ENCODE measurements at places on chromosomes 12 and 14. TPM values are rescaled to one million over a fixed set of nuclear protein-coding genes. Genes with fewer than 3 reads are reported as not detected.

- DNase-seq: no peak
- no peaks in the 10 kb centered on the region for H3K4me1 ChIP-seq
- no peak overlapping the region for H3K27ac ChIP-seq
- no peak overlapping the region for H3K4me3 ChIP-seq
- H3K36me3 ChIP-seq: no peaks in the 10 kb centered on the region
Measured at GRCh38 chr12:13337791-13338190, 141.3 kb downstream of the EMP1 start.

DNA sequence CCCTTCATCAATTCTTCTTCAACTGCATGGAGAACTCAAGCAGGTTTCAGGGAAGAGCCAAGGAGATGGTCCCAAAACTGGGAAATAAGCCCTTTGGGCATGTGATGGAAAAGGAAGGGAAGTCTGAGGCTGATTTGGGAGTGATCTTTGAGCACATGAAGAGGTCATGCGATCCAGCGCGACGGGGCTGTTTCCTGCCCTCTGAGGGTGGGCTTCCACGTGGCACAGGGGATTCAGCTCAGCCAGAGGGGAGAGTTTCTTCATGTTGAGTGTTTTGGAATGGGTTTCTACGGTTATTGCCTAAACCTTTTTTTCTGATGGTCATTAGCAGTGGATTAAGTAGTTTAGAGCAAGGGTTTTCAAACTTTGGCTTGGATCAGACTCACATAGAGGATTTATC lies 30.2 kb downstream of the GPR68 start:
- no peak for DNase-seq
- no peaks in the 10 kb centered on the region for H3K4me1 ChIP-seq
- no peak overlapping the region for H3K27ac ChIP-seq
- H3K36me3 ChIP-seq: peaks cover 29% of the 10 kb centered on the region
- no peaks in the 10 kb centered on the region for H3K27me3 ChIP-seq

The FGD4 gene
- total RNA-seq: 38.4 TPM

DNA sequence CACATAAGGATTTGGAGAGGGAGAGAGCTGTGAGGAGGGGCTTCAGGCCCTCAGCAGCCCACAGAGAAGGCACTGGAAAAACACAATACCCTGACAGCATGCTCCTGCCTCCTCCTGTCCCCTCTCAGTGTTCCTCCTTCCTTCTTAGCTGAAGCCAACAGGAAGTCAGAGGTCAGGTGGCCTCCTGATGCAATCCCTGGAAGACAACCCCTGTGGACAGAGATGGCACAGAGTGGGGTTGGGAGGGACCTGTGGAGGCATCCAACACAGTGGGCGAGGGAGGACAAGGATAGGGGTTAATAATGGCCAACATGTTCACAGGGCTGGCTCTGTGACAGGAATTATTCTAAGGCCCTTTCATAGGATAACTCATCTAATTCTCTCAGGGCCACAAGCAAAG lies 15.4 kb upstream of the IFI27L2 start:
- no peak for DNase-seq
- no peaks in the 10 kb centered on the region for H3K27me3 ChIP-seq
- H3K36me3 ChIP-seq: no peaks in the 10 kb centered on the region
- H3K27ac ChIP-seq: no peak overlapping the region

- H3K27me3 ChIP-seq: no peaks in the 10 kb centered on the region
- H3K4me1 ChIP-seq: peaks cover 43% of the 10 kb centered on the region
- H3K36me3 ChIP-seq: no peaks in the 10 kb centered on the region
- peak overlapping the region; percentile 35 for H3K27ac ChIP-seq
- DNase-seq: no peak
- no peak overlapping the region for H3K4me3 ChIP-seq
Measured at GRCh38 chr14:68942296-68943035, 36.6 kb downstream of the ACTN1 start.

DNA sequence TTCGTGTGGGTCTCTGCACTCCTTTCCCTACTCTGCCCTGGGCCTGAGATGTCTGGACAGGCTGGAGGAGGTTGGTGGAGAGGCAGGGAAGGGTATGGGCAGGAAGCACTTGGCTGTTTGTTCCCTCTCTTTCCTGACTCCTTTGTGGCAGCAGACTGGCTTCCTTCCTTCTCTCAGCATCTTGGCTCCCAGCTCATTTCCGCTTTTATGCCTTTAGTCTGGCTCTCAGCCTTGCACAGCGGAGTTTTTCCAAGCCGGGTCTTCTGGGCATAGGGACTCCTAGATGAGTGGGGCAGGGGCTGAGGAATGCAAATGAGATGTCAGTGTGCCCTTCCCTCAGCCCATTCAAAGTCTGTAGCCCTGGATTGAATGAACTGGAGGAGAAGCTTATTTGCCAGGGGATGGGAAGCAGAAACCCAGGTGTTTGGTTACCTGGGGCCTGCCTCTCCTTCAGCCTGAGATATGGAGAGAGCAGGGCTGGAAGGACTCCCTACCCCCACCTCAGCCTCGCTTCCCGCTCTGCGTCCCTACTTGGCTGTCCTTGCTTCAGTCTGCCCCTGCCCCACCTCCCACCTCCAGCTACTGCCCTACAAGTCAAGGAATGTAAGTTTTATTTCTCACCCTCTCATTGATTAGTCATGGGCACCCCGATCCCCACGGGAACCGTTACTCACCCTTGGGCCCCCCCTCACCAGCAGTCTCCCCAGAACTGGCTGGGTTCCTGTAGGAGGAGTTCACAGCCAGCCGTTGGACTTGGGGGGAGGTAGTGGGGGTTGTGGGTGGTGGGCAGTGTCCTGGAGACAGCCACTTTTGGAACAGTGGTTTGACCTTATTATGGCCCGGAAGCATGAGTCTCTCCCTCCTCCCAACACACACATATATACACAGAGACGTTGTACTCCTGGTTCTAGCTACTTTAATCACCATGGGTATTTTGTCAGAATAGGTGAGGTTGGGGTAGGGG lies 9.3 kb upstream of the ITGA5 start:
- peaks cover 4% of the 10 kb centered on the region for H3K4me1 ChIP-seq
- DNase-seq: no peak

- H3K27me3 ChIP-seq: peaks cover 29% of the 10 kb centered on the region
- H3K4me3 ChIP-seq: no peak overlapping the region
- H3K36me3 ChIP-seq: no peaks in the 10 kb centered on the region
Measured at GRCh38 chr14:63045612-63046320, 508 bp upstream of the KCNH5 start.

The CLEC4D gene
- total RNA-seq: not detected

DNA sequence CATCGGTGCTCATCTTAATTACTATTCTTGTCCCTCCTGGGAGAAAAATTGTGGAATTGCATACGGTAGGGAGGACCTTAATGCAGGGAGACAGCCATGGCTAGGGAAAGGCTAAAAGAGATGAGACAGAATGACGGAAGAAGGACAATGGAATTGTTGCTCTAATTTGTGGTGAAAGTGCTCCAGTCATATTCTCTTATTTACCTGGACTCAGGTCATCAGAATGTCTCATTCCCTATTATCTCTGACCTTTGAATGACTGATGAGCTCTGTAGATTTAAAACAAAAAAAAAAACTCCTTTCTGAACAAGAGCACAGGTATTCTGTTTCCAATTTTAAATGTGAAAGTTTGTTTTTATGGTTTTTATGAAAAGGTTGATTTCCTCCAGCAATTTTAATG lies 8.6 kb upstream of the EPS8 start:
- no peaks in the 10 kb centered on the region for H3K27me3 ChIP-seq
- H3K4me1 ChIP-seq: no peaks in the 10 kb centered on the region
- H3K36me3 ChIP-seq: no peaks in the 10 kb centered on the region
- H3K27ac ChIP-seq: no peak overlapping the region
- no peak for DNase-seq

GRCh38 chr12:56229916-56230431 lies at the start of gene SLC39A5:
TSS of gene SLC39A5 (plus strand) at chr12:56230051. CDS start at chr12:56231275, 1,224 bp downstream.
- H3K4me3 ChIP-seq: peak within 1 kb of the TSS; percentile 41
- peak within 1 kb of the TSS; percentile 75 for H3K27ac ChIP-seq
- H3K36me3 ChIP-seq: no peaks in the 10 kb centered on the region
- peaks cover 1% of the 10 kb centered on the region for H3K4me1 ChIP-seq
- peak; percentile 40 for DNase-seq

DNA sequence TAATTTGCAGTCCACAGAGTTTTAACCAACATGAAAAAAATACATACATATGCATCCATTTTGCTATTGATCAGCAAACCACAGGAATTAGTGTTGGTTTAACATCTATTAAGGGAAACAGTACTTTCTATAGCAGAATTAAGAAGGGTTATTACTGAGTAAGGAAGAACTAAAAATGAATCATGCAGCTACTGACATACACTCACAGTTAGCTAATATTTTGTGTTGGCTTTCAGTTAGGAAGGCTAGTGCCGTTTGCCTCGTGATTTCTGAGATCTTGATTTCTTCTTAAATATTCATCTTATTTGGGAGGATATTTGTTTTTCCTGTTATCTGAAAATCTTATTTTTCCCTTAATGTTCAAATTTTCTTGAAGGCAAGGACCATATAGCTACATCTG lies 423.4 kb downstream of the NOVA1 start:
- H3K27me3 ChIP-seq: no peaks in the 10 kb centered on the region
- no peaks in the 10 kb centered on the region for H3K36me3 ChIP-seq
- DNase-seq: no peak
- no peaks in the 10 kb centered on the region for H3K4me1 ChIP-seq

DNA sequence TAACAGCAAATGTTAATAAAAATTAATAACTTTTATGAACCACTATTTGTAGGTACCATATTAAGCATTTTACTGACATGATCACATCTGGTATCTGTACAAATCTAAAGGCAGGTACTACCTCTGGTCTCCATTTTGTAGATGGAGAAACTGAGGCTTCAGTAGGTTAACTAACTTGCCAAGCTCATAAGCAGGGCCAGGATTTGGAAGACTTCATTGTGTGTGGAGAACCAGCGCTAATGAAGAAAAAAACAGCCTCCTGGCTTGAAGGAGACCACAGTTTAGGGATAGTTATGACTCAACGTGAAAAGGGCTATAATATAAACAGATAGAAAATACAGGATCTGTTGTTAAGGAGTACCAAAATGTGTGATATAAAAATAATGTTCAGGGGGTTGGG lies 1.0 kb downstream of the NUP37 start:
- no peaks in the 10 kb centered on the region for H3K27me3 ChIP-seq
- peaks cover 8% of the 10 kb centered on the region for H3K4me1 ChIP-seq
- no peak for DNase-seq

- DNase-seq: peak; percentile 81
- no peaks in the 10 kb centered on the region for H3K36me3 ChIP-seq
- H3K4me1 ChIP-seq: no peaks in the 10 kb centered on the region
- H3K4me3 ChIP-seq: no peak overlapping the region
Measured at GRCh38 chr12:64088431-64089349, 133.4 kb downstream of the KICS2 start.

DNA sequence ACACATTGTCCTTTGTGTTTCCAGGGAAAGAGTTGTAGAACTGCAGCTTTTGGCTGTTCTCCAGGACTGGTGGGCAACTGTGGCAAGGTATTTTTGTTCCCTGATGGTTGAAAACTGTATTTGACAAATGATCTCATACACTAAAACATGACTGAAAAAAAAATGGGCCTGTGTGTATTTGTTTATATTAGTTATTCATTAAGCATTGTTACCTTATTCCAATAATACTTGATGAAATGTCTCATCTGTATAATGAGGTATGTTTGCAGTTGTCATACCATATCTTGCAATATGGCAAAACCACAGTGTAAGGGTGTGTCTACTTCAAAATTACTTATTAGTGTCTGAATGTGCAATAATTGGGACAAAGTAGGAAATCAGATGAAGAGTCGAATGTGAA lies 479.4 kb upstream of the NOVA1 start:
- H3K27ac ChIP-seq: no peak overlapping the region
- H3K27me3 ChIP-seq: no peaks in the 10 kb centered on the region
- H3K4me1 ChIP-seq: no peaks in the 10 kb centered on the region
- no peaks in the 10 kb centered on the region for H3K36me3 ChIP-seq
- DNase-seq: no peak
- no peak overlapping the region for H3K4me3 ChIP-seq

GRCh38 chr12:57765003-57765697 lies 1.7 kb downstream of the CYP27B1 start:
- no peaks in the 10 kb centered on the region for H3K36me3 ChIP-seq
- DNase-seq: peak; percentile 60
- H3K4me1 ChIP-seq: peaks cover 8% of the 10 kb centered on the region
- H3K4me3 ChIP-seq: peak overlapping the region; percentile 47
- H3K27me3 ChIP-seq: peaks cover 25% of the 10 kb centered on the region
- H3K27ac ChIP-seq: no peak overlapping the region

DNA sequence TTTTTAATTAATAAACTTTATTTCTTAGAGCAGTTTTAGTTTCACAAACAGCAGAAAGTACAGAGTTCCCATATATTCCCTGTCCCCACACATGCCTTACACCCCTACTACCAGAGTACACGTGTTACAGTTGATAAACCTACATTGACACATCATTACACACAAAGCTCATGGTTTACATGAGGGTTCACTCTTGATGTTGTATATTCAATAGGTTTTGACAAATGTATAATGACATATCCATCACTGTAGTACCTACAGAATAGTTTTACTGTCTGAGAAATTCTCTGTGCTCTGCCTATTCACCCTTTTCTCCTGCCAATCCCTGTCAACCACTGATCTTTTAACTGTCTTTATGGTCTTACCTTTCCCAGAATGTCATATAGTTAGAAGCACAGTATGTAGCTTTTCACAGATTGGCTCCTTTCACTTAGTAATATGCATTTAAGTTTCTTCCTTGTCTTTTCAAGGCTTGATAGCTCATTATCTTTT lies 15.1 kb upstream of the CCDC91 start:
- H3K27me3 ChIP-seq: no peaks in the 10 kb centered on the region
- H3K27ac ChIP-seq: no peak overlapping the region
- no peak for DNase-seq
- H3K4me3 ChIP-seq: no peak overlapping the region
- H3K36me3 ChIP-seq: no peaks in the 10 kb centered on the region

DNA sequence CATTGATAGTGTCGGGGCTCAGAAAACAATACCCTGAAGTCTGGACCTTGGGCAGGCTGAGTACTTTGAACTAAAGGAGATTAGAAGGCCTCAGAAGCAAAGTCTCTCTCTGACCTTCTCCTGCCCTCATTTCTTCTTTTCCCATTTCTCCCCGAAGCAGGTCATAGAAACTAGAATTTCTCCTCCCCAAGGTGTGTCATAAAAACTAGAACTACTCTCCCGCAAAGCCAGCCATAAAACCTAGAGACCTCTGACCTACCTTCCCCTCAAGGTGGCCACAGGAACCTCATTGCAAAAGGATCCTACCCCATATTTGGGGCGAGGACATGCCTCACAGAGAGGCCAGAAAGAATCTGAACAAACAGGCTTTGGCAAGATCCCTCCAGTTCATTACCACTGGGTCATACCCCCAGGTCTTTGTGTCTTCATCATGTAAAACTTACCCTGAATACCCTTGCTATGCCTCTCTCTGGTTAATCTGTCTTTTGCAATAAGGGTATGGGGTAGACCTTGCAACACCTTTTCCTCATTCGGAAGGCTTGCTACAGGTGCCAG lies 64.7 kb upstream of the ZFP36L1 start:
- no peaks in the 10 kb centered on the region for H3K36me3 ChIP-seq
- H3K4me3 ChIP-seq: no peak overlapping the region
- H3K27ac ChIP-seq: no peak overlapping the region
- no peak for DNase-seq

The HSPA2 gene
- total RNA-seq: 21.6 TPM

- no peaks in the 10 kb centered on the region for H3K27me3 ChIP-seq
- H3K27ac ChIP-seq: no peak overlapping the region
- DNase-seq: no peak
- no peak overlapping the region for H3K4me3 ChIP-seq
- H3K36me3 ChIP-seq: no peaks in the 10 kb centered on the region
Measured at GRCh38 chr12:38847247-38847646, 58.1 kb downstream of the CPNE8 start.

- peak overlapping the region; percentile 67 for H3K27ac ChIP-seq
- H3K4me3 ChIP-seq: no peak overlapping the region
- H3K36me3 ChIP-seq: no peaks in the 10 kb centered on the region
- no peaks in the 10 kb centered on the region for H3K27me3 ChIP-seq
- peak; percentile 24 for DNase-seq
- no peaks in the 10 kb centered on the region for H3K4me1 ChIP-seq
Measured at GRCh38 chr14:74133833-74134481, 49.2 kb downstream of the LIN52 start.

Measured in colonic mucosa (tissue), 4 donors.